Activated T-helper 17 cell treated with anti-CD3 and anti-CD28 coated beads, Interleukin-2, amount 50 U/mL, for 72 hours (primary cell): ENCODE measurements at places on chromosomes 16 and 17. TPM values are rescaled to one million over a fixed set of nuclear protein-coding genes. Genes with fewer than 3 reads are reported as not detected.

Gene LDAF1
- 13.3 TPM for total RNA-seq

GRCh38 chr16:49510654-49511305, 137.2 kb downstream of the C16orf78 start:
- no peak for ATAC-seq

Gene SCIMP
- total RNA-seq = not detected

DNA sequence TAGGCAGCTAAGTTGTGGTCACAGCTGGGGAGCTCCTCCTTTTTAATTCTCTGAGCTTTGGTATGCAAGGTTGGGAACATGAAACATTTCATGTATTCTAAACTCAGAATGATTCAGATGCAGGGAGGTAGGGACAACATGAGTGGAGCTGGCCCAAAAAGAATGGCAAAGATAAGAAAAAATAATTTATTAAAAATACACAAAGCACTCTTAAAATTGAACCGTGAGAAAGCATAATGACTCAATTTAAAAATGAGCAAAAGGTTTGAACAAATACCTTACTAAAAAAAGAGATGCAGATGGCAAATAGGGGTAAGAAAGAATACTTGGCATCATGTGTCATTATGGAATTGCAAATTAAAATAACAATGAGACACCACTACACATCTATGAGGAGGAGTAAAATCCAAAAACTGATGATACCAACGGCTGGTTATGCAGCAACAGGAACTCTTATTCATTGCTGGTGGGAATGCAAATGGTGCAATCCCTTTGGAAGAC, 175.6 kb upstream of the IRX3 start:
- ATAC-seq = no peak

DNA sequence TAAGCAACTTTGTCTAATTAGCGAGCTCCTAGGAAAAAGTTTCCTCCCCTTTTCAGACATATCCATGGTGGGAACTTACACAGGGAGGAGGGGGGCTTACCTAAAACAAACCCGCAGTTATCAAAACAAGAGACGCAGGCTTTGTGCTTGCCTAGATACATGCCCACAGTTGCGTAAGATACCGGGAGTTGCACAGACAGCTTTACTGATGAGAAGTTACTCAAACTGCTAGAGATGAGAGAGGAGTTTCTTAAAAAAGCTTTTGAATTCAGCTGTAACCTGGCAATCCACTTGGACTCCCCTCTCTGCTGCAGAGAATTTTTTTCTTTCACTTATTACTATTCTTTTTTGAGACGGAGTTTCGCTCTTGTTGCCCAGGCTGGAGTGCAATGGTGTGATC, 6.8 kb upstream of the ZP2 start:
- no peak for ATAC-seq

DNA sequence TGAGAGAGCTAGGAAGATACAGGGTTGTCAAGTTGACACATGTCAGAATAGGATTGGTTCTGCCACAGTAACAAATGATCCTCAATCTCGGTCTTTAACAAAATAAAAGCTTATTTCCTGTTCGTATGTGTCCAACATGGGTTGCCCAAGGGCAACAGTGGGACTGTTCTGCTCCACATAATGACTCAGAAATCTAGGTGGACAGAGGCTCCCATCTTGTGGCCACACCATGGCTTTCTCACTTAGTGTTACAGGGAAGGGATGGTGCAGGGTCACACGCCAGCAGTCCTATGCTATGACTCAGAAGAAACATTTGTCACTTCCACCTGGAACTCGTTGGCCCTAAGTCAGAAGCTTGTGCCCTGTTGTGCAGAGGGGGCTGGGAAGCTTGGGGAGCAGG, 364.9 kb downstream of the SNX29 start:
- peak; percentile 40 for ATAC-seq

GRCh38 chr17:82985973-82986372, 93.4 kb upstream of the METRNL start:
- ATAC-seq = peak; percentile 88

Gene ADAMTS18
- not detected for total RNA-seq

DNA sequence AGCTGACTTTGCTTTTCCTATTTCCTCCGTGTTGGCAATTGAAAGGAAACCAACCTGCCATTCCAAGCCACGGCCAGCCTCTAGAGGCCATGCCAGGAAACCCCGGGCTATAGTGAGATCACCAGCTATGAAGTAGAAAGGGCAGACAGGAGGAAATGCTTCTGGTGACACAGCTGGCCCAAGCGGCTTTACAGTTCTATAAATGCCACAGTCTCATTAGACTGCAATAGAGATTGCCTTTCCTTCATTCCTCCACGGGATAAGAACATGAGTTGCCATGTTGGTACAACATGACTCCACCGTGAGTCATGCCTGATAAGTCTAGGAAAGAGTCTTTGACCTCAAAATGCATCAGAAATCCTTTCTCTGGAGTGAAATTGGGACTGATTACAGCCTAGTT, 384.9 kb downstream of the GRIN2A start:
- no peak for ATAC-seq

Gene SOX9
- total RNA-seq = not detected

DNA sequence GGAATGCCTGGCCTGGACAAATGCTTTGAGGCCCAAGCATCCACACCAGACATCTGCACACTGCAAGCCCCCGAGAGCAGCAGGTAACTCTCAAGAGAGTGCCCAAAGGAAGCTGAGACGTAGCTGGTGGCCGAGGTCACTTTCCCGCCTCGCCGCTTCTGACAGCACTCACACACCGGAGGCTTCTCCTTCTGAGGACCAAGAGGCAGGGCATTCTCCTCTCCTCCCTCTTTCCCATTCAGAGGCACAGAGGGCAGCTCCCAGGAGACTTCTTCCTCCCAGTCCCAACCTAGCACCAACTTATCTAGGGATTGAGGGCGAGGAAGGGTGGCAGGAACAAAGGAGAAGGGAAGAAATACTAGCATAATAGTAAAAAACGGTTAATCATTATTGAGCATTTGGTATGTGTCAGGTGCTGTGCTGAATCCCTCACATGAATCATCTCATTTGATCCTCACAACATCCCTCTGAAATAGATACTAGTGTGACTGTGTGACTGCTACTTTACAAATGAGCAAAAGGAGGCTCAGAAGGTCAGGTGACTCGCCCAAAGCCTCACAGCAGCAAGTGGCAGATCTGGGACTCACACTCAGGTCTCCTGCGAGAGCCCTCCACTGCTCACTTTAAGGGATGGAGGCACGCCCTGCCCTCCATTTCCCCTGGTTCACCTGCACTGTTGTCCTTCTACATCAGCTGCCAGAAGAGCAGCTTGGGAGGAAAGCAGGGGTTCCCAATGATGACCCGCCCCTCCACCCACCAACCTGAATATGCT, 41.8 kb downstream of the MYO18A start:
- peak; percentile 68 for ATAC-seq

DNA sequence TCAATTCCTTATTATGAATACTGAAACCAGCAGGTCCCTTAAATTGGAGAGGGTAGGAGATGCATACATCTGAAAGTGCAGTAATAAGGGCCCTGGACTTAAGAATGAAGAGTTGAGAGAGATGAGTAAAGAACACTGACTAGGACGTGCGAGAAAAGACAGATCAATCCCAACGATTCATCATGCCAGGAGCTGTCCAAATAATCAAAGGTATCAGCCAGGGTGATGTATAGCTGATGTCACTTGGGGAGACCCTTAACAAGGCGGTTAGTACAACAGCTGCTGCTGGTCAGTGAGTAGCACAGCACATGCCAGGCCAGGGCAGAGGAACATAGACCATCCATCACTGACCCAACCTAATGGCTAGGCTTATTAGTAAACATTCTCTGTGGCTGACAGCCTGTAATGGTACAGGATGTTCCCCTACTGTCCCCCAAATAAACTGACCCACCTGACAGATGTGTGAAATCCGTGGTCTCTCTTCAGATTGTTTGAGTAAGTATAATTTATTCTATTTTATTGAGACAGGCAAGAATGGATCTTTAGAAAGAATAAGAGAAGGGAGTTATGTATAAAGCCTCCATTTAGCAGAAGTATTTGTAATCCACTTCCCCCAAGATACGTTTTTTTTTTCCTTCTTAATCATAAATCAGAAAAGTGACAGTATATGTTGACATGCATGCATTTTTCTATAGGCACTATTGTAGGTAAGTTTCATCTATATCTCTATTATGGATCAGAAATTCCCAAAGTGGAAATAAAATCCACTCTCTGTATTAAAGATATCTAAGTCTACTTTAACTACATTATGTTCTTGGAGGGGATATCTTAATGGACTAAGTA, 118.4 kb downstream of the SNX11 start:
- ATAC-seq = no peak

Gene PLA2G10
- not detected for total RNA-seq

DNA sequence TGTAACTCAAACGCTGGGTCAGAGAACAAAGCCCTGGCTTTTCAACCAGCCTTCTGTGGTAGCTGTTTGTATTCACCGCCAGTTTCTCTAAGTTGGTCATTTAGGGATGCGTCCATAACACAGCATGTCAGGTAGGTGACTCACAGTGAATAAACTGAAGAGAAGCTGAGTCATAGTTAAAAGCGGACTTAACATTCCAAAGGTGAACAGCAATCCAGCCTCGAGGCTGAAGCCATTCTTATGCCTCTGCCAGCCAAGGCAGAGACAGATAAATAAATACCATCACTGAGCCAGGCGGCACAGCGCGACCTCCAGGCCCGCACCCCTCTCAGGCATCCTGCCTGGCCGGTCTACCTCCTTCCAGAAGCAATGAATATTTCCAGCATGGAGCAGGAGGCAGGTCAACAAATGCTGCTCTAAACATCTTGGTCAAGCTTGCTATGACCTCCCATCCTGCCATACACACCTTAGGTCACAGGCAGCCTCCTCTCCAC, 12.4 kb upstream of the CACNG4 start:
- ATAC-seq = no peak

Gene SULT1A4
- total RNA-seq = 2.1 TPM

DNA sequence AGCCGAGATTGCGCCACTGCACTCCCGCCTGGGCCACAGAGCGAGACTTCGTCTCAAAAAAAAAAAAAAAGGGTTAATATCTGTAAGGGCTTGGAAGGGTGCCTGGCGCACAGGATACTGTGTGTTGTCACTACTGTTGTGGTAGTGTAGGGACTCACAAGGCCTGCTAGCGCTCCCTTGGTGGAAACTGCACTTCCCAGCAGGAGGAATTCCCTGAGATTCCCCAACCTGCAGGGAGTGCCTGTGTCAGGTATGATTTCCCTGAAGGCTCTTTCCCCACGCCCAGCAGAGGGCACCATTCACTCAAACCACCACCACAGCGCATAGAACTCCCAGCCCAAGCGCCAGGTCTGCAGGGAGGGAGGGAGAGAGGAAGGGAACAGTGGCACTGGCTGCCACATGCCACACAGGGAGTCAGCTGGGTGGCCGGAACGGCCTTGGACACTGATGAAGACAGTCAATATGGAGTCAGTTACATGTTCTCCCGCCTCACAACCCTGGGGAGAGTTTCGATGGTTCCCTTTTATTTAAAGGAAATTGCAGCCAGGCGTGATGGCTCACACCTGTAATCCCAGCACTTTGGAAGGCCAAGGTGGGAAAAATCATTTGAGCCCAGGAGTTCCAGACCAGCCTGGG, 32.7 kb upstream of the CDH1 start:
- ATAC-seq = peak; percentile 85

Gene C16orf89
- not detected for total RNA-seq

DNA sequence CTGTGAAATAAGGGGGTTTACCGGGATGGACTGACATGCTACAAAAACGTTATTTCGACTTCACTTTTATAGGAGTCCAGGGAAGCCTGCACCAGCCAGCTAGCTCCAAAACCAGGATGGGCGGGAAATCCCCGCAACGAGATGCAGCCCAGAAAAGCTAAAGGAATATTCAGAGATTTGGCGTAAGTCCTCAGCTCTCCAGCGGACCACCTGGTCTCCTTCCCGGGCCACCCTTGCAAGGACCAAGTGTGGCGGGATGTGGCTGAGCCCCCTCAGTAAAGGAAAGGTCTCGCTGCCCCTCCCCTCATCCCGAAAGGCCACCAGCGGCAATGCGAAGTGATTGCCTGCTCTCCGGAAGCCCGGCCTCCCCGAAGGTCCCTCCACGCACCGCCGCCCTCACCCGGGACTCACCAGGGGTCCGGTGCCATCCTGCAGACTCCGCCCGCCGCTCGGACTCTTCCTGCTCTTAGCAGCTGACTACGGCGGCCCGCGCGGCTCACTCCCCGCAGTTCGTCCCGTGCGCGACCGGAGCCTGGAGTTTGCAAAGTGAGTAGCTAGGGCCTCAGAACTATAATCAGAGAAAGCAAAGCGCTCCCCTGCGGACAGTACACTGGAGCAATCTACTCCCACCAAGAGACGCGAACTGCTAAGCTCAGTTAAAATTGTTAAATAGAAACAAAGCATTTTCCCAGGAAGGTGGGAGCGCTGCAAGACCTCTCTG, at the start of gene STX8:
STX8 (minus strand) TSS at position 440 of the 721 bp plus-strand sequence; CDS start at position 428, 12 bp downstream.
- ATAC-seq = peak; percentile 88

Gene TERB1
- 0.13 TPM for total RNA-seq

GRCh38 chr17:75542728-75543336, 17.3 kb downstream of the LLGL2 start:
- no peak for ATAC-seq

DNA sequence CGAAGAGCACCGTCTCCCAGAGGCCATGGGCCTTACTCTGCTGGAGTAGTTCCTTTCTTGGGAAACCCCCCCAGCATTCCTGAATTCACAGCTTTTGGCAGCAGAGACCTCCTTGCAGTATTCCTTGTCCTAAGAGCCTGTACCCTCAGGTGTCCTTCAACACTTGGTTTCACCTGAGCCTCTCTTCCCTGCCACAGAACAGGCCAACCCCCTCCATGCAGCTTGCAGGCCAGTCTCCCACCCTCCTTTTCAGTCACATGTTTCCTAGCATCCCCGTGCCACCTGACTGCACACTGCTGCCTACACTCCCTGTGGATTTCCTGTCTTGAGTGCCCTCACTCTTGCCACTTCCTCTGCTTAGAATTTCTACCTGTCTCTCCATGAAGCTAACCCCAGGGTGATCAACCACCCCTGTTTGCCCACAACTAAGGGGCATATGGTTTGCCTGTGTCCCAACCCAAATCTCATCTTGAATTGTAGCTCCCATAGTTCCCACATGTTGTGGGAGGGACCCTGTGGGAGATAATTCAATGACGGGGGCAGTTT, 65.5 kb downstream of the DYNLRB2 start:
- ATAC-seq = peak; percentile 24

DNA sequence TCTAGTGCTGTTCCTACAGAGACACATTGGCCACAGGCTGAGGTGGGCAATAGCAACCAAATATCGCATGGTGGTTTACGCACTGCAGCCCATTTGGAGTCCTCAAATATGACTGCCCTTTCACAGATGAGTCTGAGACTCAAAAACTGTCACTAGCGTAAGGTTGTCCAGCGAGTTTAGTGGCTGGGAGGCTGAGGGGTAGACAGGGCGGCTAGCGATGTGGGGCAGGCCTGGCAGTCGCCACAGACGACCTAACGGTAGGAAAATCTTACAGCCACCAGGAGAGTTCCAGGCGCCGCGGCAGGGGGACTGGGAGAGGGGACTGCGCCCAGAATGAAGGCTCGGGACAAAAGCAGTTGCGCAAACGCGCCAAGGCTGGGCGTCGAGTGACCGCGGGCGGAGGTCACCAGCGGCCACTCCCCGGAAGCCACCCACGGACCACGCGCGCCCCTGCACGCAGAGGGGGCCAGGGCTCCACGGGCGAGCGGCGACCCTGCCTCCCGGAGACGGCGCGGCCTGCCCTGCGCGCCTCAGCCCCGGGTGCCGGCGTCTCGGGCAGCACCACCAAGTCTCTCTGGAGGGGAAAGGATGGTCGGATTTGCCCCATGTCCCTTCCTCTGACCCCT, 699 bp upstream of the MAP1LC3B start:
- ATAC-seq = peak; percentile 19
